ENCODE measurements at places on chromosomes 7 and 10.

DNA sequence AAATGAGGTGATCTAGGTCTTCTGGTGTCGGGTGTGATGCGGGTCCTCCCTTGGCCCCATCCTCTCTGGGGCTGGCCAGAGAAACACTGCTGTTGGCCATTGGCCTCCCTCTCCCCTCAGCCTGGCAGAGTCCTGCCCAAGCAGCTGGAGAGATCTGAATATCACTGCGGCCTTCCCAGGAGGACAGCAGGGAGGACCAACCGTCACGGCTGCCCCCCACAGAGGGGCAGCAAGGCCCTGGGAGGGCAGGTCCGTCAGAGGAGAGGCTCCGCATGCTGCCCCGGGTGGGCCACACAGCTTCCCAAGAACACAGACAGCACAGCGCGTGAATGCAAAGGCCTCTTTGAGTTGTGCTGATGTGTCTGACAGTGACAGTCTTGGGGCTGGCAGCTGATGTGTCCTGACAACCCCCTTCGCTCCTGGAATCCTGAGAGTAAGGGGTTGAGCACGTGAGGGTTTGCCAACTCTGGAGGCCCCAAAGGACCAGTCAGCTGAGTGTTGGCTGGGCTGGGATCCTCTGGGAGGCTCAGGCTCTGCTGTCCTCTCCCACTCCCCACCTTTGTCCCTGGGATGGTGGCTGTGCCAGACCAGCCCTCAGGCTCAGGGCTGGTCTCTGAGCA, 132.5 kb upstream of the UNC5B start:
- peak; percentile 0 for DNase-seq

- DNase-seq, result no peak
Measured at GRCh38 chr7:90972906-90973550, 291.2 kb upstream of the FZD1 start.

- peak; percentile 53 for DNase-seq
Measured at GRCh38 chr10:6255548-6256061, 52.9 kb downstream of the PFKFB3 start.

- no peak for DNase-seq
Measured at GRCh38 chr7:40880581-40880980, 745.8 kb downstream of the SUGCT start.

GRCh38 chr10:109200646-109201045, 722.7 kb downstream of the XPNPEP1 start:
- DNase-seq, result no peak

GRCh38 chr7:151008511-151009323, 15.6 kb downstream of the ATG9B start:
- peak; percentile 96 for DNase-seq

DNA sequence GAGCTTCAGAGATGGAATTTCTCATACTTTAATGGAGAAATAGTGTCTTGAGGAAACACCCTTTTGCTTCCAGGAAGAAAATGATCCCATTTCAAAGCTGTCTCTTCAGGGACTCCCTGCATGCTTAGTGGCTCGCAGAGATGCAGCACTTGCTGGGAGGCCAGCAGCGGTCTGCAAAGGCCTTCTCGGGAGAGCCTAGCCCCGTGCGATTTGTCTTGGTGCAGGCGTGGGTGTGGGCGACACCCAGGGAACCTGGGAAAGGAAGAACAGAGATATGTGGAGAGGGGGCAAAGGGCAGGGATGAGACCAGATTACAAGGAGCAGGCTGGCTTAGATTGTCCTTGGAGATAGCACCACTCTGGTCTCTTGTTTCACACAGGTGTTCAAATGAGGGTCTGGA, 352.3 kb upstream of the PODXL start:
- no peak for DNase-seq

DNA sequence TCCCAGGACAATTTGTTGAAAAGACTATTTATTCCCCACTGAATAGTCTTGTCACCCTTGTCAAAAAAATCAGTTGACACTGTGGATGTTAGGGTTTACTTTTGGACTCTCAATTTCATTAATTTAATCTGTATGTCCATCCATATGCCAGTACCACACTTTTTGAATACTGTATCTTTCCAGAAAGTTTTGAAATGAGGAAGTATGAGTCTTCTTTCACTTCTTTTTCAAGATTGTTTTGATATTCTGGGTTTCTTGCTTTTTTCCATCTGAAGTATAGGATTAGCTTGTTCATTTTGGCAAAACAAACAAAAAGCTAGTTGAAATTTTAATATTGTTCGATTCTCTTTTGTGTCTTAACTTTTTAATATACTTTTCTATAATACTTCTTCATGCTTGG, 21.7 kb downstream of the KLHDC10 start:
- DNase-seq, result no peak

DNA sequence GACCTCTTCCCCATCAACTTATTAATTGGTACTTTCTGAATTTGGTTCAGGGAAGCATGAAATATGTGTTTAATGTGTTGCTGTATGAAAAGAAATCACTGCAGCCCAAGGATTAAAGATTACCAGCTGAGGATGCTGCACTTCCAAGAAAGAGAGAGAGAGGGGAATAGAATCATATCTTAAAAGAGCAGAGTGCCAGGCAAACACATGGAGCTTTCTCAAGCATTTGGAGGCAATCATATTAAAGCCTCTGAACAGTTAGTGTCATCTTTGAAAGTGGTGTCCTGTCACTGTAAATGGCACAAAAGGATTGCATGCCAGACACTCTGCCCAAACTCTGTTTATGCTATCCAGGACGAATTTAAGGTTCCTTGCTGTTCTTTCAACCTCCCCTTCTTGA, 386.7 kb downstream of the SORCS1 start:
- DNase-seq, result no peak

- no peak for DNase-seq
Measured at GRCh38 chr7:128836729-128837348, 6.6 kb downstream of the FLNC start.

DNA sequence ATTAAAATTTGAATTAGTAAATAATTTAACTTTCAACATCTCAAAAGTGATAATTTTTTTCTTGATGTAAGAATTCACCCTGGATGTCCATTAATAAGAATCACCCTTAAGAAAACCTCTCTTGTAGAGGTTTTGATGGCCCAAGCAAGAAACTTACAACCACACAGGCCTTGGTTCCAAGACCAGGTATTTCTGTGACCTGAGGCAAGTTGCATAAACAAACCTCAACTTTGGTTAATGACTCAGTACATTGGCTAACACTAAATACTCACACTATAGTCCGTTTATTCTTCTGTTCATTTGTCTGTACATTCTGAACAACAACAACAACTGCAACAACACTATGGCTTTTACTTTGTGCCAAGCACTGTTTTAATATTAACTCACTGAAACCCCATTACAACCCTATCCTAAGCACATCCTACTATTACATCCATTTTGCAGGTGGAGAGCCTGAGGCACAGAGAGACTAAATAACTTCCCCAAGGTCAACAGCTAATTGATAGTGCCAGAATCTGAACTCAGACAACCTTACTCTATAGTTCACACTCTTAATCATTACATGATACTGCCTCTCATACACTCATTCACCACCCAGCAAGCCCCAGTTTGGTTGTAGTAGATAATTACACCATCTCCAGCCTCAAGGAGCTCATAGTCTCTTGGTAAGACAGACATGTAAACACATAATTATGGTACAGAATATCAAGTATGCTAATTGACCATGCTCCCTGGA, 6.6 kb downstream of the ANK3 start:
- no peak for DNase-seq

GRCh38 chr10:60045571-60045970, 139.2 kb upstream of the CCDC6 start:
- no peak for DNase-seq

GRCh38 chr7:99782012-99782953, 1.7 kb downstream of the CYP3A4 start:
- DNase-seq, result no peak

GRCh38 chr7:3065724-3066143, 22.1 kb upstream of the CARD11 start:
- DNase-seq, result peak; percentile 88

DNA sequence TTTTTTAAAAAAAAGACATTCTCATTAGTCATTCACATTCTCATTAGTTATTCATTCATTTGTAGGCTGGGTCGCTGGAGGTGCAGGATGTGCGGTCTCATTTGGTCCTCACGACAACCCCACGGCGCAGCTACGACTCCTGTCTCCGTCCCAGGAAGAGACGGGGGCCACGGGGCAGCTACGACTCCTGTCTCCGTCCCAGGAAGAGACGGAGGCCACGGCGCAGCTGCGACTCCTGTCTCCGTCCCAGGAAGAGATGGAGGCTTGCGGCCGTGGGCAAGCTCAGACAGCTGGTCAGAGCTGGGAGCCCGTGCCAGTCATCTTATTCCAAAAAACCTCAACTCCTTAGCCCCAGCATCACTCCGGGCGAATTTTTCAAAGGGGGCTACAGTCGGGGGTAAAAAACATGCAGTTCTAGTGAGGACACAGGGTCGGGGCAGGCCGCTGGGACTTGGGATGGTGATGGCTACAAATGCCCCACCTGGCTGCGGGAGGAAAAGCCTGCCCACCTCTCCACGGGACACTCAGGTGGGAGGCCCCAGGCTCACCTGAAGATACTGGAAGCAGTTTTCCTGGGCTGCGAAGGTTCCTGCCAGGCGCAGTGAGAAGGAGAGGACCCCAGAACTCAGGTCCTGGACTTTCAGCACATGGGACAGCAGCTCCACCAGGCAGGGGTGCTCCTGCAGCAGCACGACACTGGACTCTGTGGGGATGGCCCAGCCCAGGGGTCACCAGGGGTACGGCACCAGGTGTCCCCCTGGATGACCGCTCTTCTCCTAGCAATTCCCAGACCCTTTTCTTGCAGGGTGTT, 8.3 kb downstream of the BRAT1 start:
- no peak for DNase-seq

- DNase-seq, result no peak
Measured at GRCh38 chr10:50431791-50432190, 180.5 kb upstream of the ASAH2 start.

- DNase-seq, result no peak
Measured at GRCh38 chr10:114174695-114175188, 739 bp upstream of the CCDC186 start.

GRCh38 chr10:79904671-79905321, 44.1 kb downstream of the SFTPD start:
- peak; percentile 91 for DNase-seq

GRCh38 chr7:17022920-17023319, 141.1 kb upstream of the AGR3 start:
- no peak for DNase-seq

GRCh38 chr7:122161628-122162027, 17.6 kb upstream of the AASS start:
- no peak for DNase-seq

- no peak for DNase-seq
Measured at GRCh38 chr7:83791737-83792136, 142.8 kb upstream of the SEMA3E start.

DNA sequence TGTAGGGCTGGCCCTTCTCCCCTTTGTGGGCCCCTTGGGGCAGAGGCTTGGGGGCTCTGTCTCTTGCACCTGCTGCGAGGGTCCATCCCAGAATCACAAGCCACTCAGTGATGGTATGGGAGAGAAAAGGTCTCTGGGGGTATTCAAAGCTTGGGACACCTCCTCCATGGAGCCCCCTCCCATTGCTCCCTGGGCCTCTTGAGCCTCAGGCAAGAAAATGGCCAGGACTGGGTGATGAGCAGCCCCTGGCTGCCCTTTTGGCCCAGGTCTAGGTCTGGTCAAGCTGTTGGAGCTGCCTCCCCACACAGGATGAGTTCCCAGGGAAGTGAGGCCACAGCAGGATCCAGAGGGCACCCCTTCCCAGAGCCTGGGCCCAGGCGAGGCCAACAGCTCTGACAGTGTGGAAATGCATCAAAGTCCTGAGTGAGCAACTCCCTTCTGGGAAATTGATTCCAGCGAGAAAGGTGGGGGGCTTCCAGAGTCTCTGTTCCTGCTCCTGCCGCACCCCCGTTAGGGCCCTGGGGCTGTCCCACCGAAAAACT, 3.4 kb upstream of the MYL7 start:
- DNase-seq, result no peak
